ENCODE measurements at places on chromosomes 13 and 19.

GRCh38 chr13:45232591-45232990, 31.7 kb upstream of the KCTD4 start:
- DNase-seq, result no peak

GRCh38 chr19:41708481-41708880, at the start of gene CEACAM5:
Gene CEACAM5 (plus strand): TSS chr19:41708626. CDS start chr19:41708732, 106 bp downstream.
- DNase-seq, result no peak

GRCh38 chr19:1665565-1666047, 13.2 kb upstream of the TCF3 start:
- no peak for DNase-seq

GRCh38 chr19:6476155-6476895, 5.3 kb downstream of the DENND1C start:
- DNase-seq, result peak; percentile 52

DNA sequence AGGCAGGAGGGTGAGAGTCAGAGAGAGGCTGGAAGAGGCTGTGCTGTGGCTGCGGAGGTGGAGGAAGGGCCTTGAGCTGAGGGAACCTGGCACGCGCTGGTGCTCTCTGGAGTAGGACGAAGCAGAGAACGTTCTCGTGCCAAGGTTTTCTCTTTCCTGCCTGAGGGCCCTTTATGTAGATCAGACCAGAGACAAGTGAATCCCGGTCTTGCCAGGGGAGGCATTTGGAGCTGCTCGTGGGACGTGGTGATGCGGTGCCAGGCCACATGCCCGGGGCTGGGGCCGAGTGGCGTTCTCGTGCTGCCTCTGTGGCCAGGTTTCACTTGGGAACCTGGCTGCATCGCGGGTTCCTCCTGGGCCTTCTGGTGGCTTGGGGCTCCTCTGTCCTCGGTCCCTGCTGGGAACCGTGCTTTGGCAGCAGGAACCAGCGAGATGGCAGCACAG, 54.2 kb downstream of the KDM4B start:
- no peak for DNase-seq

- no peak for DNase-seq
These were observed 115.0 kb downstream of the COG6 start for GRCh38 chr13:39770221-39771090.

- no peak for DNase-seq
These were observed 6.8 kb upstream of the GRIN3B start for GRCh38 chr19:993361-993830.

DNA sequence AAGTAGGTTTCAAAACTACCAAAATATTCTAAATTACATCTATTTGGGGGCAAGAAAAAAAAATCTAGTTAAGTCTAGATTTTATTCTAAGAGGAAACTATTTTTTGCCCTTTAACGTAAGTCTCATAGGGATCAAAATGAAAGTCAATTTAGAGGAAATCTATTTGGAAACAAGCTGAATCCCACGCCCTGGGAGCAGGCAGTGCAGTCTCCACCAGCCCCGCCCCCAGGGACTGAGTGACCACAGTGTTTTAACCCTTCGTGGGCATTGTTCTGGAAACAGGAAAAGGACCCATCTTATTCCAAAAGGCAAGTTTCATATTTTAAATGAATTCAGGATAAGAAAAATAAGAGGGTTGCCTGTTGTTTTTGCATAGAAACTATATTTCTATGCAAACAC, 209.7 kb downstream of the SPRY2 start:
- peak; percentile 75 for DNase-seq
